ENCODE measurements at places on chromosomes 5 and 9. TPM values are rescaled to one million over a fixed set of nuclear protein-coding genes. Genes with fewer than 3 reads are reported as not detected.
A peak's percentile ranks its signal among the peaks of the same experiment; 100 is the strongest.

ZNF354C gene
- total RNA-seq = 0.07 TPM

DNA sequence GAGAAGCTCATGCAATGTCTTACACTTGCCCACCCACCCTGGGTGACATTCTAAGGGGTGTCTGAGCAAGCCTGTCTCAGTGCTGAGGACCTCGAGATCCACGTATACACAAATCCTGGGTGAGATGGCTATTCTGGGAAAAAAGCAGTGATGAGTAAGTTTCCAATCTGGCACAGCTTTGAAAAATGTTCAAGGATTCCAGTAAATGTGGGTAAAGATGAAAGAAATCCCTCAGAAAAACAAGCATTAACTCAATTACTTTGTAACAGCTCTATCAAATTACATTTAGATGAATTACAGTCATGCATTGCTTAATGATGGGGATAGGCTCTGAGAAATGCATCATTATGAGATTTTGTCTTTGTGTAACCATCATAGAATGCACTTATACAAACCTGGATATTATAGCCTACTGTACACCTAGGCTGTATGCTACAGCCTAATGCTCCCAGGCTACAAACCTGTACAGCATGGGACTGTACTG lies 26.9 kb downstream of the GOLM1 start:
- DNase-seq = no peak

- no peak for DNase-seq
Measured at GRCh38 chr5:10377081-10377480, 23.6 kb downstream of the MARCHF6 start.

GRCh38 chr5:139658928-139659667 lies 10.9 kb downstream of the CXXC5 start:
- DNase-seq = peak; percentile 82

DNA sequence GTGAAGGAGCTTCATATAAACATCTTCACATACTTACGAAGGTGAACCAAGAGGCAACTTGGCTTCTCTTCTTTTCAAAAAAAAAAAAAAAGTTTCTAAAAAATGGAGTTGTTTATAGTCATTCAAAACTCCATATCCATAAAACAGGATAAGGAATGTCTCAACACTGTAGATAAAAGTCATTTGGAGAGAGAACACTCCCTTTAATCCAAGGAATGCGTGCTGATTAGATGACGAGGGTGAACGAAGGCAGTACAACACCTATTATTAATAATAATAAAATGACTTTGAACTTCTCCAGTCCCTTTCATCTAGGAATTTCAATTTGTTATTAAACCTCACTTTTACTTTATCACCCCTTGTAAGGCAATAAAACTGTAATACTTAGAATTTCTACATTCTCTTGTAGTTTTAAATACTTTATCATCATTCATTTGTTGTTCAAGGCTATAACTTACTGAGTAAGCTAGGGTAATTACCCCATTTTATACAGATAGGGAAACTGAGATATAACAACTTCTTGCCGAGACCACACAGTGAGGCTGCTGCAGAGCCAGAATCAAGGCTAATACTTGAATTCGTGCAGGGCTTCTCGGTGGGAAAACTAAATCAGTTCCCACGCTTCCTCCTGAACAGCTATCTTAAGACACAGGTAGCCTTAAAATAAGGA lies 377.1 kb downstream of the EFNA5 start:
- no peak for DNase-seq

DNA sequence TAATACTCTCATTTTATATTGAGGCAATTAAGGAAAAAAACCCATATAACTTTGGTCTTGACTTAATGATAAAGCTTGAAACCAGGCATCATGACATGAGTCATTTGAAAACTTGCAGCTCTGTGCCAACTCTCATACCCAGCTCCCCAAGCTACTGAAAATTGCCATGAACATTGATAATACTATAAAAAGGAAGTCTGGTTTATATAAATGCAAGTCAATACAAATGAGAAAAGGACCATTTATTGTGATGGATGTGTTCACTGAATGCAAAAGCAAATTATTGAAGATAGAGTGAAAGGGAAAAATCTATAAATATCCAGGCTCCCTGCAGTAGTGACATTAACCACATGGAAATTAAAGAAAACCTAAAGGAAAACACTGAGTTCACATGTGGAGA lies 116.3 kb downstream of the DEPDC1B start:
- no peak for DNase-seq

GRCh38 chr9:38089387-38090165 lies 20.5 kb upstream of the SHB start:
- peak; percentile 38 for DNase-seq

- DNase-seq = peak; percentile 47
Measured at GRCh38 chr9:32579706-32580331, 6.9 kb upstream of the NDUFB6 start.

EPB41L4A gene
- total RNA-seq = 3.2 TPM

PKD2L2 gene
- total RNA-seq = not detected

CCL19 gene
- not detected for total RNA-seq

AGXT2 gene
- total RNA-seq = not detected

DNA sequence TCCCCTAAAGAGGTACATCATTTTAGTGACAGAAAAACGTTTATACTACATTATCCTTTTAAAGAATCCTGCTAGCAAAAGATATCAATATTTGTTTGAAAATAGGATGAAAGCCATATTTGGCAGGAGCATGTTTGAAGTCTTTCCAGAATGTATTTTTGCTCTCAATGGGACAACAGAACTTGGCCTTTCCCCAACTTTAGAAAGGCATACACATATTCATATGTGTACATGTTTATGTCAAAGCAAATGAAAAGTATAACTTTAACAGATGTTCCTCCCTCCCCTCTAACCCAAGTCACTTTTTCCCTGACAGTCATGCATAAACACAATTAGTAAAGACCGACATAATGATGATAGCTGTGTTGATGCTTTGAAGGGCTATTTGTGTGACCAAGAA lies 427.8 kb upstream of the CDH6 start:
- DNase-seq = no peak

DNA sequence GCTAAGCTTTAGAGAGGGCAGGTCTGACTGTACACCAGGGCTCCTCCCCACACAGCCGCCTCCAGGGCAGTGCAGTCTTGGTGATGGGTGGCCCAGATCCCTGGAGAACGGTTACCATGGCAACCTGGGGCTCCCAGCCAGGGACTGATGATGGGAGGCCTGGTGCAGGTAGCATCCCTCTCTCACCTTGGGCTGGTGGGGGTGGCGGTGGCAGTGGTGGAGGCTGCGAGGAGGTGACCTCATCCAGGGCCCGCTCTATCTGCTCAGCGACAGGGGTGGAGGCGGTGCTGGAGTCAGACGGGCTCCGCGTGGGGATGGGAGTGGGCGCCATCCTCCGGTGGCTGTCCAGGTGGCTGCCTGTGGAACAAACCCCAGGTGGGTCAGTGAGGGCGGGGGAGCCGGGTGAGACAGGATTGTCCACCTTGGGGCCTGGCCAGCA lies 12.3 kb downstream of the PRR7 start:
- DNase-seq = peak; percentile 72

DNA sequence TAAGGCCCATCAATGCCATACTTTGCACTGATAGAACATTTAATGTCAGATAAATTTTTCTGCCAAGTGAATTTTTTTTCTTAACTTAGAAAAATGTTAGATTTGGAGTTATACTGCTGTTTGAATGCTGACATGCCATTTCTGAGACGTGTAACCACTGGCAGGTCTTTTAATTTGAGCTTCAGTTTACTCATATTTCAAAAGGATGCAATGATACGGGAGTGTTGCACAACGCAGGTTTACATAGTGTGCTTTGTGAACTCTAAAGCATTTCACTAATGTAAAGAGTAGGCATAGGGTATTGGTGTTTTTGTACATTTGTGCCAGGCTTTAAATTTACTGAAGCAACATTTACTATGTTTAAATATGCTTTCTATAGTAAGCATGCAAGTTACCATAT lies 4.2 kb downstream of the ZBTB43 start:
- no peak for DNase-seq

- no peak for DNase-seq
Measured at GRCh38 chr5:146620031-146620668, 104.2 kb upstream of the GPR151 start.

- DNase-seq = no peak
Measured at GRCh38 chr5:88207575-88207974, 61.1 kb downstream of the TMEM161B start.

- DNase-seq = no peak
Measured at GRCh38 chr5:56900395-56900794, 9.0 kb upstream of the SETD9 start.

- no peak for DNase-seq
Measured at GRCh38 chr5:33725806-33726205, 166.0 kb downstream of the ADAMTS12 start.

DNA sequence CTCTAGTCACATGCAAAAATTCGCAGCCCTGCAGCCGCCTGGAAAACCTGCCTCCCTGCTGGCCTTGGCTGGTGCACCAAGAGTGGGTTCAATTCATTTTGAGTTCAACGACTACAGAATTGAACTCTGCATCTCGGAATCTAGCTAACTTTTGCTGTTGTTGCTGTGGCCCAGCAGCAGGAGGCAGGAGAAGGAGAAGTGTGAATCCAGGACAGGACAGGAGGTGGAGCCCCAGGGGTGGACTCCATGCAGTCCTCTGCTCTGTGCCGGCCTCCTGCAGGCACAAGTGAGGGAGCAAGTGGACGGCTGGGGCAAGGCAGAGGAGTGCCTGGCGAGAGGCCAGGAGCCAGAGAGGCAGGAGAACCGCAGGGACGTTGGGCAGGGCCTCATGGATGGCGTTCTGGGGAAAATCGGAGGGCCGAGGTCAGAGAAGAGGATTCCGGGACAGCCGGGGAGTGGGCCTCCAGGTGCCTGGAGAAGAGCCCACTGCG lies 214.2 kb downstream of the FANCC start:
- DNase-seq = peak; percentile 84

GRCh38 chr5:106639488-106639887 lies 1031.2 kb downstream of the EFNA5 start:
- DNase-seq = no peak

FIBCD1 gene
- total RNA-seq = 6.2 TPM

DTWD2 gene
- total RNA-seq = 24.8 TPM

DNA sequence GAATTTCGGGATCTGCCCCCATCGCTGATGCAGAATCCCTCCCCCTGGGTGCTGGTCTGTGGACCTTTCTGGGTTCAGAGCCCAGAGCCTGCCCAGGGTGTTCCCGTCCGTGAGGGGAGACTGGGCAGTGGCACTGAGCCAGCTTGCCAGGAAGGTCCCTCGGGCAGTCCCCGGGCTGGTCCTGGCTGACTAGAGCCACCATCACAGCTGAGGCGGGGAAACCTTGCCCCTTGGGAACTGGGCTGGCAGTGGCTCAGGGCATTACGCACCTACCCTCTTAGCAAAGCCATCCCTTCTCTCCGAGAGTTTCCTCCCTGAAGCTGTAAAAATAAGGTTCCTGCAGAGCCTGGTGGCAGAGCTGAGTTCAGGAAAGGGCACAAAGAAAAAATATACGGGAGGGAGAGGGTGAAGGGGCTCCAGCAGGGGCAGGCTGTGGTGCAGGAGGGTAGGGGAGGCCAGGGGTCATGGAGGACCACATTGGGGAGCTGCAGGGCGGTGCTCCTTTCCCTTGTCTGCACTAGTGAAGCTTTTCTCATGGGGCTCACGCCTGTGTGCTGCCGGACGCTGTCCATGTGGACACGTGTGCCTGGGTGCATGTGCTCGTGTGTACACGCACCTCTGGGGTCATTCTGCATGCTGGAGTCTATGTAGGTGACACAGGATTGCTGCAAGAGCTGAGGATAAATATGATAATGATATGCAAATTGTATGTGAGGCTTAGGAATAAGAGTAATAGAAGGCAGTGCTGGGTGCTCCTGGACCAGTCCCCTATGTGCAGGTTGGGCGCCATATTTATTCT lies 118.9 kb downstream of the LHX2 start:
- DNase-seq = no peak

GRCh38 chr9:3976865-3977613 lies 322.8 kb downstream of the GLIS3 start:
- no peak for DNase-seq

- DNase-seq = no peak
Measured at GRCh38 chr5:608429-609370, 3.4 kb upstream of the CEP72 start.

- no peak for DNase-seq
Measured at GRCh38 chr5:146107901-146108300, 2.5 kb upstream of the PLAC8L1 start.

ANKRD34B gene
- 0.03 TPM for total RNA-seq

DNA sequence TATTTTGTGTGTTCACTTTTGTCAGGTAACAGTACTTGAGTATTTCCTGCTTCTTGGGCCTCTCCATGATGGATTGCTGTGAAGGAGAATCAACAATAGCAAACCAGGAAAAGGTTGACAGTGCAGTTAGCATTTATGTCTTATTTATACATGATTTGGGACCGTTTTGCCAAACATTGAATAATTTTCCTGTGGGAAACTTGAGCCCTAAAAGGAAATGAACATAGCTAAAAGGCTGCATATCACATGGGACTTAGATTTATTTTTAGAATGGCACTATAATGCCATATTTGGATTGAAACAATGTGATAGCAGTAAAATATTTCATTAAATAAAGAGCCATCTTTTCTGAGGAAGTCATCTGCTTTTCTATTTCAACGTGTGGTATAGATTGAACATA lies 15.3 kb downstream of the GPR21 start:
- DNase-seq = no peak

GABRA6 gene
- total RNA-seq = not detected

DNA sequence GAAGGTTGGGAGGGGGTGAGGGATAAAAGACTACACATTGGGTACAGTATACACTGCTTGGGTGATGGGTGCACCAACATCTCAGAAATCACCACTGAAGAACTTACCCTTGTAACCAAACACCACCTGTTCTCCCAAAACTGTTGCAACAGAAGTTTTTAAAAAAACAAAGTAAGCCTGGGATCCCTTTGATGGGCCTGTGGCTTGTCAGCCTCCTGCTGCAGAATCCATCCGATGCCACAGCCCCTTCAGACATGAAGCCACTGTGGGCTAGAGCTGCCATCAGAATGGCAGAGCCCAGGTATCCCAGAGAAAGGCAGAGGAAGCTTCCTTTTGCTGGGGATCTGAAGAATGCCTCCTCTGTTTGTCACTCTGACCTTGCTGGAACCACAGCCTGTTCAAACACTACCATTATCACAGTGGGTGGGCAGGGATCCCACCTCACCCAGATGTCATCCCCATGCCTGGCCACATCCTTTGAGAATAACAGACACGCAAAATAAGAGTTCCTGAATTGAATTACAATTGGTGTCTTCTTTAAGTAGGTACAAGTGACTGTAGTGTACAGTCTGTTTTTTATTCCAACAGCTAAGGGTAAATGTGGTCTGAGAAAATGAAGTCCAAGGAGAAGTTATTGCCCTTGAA lies 78.1 kb upstream of the DIRAS2 start:
- DNase-seq = no peak

GRCh38 chr5:147578228-147579024 lies 68.6 kb upstream of the DPYSL3 start:
- DNase-seq = no peak

DNA sequence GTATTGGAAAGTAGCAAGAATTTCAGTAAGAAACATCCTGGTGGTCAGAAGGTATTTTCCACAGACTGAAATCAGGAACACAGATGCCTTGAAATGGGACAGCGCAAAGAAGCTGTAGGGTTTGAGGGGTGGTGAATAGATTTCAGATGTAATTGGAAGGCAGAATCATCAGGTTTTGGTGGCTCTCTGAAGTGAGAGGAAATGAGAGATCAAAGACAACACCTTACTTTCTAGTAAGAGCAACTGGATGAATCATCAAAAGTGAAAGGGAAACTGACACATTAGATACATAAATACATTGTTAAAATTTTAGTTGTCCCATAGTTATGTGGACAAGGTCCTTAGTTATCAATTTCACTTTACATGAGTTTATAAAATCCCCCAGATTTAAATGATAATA lies 188.2 kb upstream of the SLC27A6 start:
- no peak for DNase-seq

GRCh38 chr9:93601063-93601462 lies 24.7 kb downstream of the PHF2 start:
- DNase-seq = peak; percentile 24
